Left ventricle myocardium superior (tissue), 1 donor: ENCODE measurements at places on chromosomes 11 and 22.

DNA sequence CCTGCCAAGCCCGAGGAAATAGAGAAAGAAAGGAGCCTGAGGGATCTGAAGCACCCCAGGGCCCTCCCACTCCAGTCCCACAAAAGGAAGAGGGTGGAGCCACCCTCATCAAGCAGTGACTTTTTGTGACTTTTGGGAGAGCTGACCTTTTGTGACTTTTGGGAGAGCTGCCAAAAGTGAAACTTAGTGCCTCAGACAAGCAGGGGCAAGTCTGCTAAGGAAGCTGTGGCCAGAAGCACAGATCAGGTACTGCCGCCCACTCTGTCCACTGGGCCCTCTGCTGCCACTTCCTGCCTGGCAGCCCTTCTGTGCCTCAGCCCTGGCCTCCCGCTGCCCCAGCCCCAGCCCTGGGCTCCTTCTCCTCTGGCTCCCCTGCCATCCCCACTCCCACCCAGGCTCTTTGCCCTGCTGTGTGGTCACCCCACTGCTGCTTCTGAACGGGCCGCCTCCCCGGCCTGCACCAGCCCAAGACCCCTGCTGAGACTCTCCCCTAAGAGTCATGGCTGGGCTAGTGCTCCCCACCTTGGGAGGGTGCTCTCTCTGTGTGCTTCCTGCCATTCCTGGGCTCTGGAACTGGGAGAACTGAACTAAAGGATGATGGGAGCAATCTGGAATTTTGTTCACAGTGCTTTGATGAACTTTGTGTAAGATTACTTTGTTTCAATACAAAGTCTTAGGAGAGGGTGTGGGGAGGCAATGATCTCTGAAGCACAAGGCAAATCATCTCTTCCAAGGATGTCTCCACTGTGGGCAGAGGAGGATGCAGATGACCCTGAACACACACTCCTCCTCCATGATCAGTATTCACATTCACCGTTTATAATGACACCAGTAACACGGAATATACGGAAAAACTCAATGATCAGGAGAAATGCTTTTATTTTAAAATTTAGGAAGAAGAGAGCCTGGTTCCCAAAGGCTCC lies at the start of gene APOBEC3H:
Gene APOBEC3H (plus strand): TSS at position 147 of the 923 bp plus-strand sequence. CDS start 3,035 bp downstream, outside the sequence.
- peak; percentile 33 for DNase-seq

DNA sequence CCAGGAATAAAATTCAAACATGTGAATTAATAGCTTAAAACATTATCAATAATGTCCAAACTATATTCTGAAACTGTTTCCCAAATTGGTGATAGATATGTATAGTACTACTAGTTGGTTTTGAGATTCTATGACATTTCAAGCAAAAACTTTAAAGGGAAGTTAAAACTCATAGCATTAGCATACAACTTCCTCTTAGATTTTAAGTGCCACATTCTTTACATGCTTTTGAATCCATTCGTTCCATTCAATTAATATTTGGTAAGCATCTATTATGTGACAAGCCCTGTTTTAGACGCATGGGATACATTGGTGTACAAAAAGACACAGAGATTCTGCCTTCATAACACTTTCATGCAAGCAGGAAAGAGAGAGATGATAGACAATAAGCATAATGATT lies 8.9 kb downstream of the PATL1 start:
- no peak for DNase-seq

DNA sequence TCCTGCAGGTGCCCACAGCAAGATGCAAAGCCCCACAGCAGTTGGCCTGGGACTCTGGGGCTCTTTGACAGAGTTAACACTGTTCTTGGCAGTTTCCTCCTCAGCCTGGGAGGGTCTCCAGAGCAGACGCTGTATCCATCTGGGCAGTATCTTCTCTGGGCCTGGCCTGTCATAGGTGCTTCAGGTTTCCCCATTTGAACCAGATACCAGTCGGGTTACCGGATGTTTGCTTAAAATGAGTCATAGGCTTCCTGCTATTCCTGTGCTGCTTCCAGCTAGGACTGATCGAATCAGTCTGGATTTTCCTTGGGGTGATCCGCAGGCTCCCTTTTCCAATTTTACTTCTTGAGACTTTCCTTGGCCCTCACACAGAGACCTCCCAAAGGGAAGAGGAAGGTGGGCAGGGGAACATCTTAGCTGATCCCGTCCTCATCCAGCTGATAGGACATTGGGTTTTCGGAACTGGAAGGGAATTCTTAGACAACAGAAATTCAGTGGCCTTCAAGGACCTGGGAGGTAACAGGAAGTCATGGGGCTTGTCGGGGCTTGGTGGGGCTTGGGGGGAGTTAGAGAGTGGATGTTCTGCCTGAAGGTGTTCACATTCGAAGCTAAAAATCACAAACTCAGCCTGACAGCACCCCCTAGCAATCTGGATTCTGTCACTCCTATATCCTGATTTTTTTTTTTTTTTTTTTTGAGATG lies 2.4 kb upstream of the RANGAP1 start:
- DNase-seq = no peak

GRCh38 chr11:4862447-4863236 lies 13.6 kb upstream of the OR51S1 start:
- DNase-seq = no peak

DNA sequence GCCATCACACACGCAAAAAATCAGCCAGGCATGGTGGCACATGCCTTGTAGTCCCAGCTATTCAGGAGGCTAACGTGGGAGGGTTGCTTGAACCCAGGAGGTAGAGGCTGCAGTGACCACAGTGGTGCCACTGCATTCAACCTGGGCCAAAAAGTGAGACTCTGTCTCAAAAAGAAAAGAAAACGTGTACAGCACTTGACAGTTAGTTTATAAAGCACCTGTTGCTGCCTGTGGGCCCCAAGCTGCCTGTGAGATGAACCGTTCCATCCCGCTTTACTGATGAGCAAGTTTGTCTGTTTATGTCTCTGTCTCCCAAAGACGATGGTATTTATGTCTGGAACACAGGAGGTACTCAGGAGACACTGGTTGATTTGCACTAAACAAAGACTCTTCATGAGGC lies 1.5 kb upstream of the PRR5 start:
- DNase-seq = no peak

GRCh38 chr11:48109046-48109666 lies 107.5 kb upstream of the OR4B1 start:
- no peak for DNase-seq

DNA sequence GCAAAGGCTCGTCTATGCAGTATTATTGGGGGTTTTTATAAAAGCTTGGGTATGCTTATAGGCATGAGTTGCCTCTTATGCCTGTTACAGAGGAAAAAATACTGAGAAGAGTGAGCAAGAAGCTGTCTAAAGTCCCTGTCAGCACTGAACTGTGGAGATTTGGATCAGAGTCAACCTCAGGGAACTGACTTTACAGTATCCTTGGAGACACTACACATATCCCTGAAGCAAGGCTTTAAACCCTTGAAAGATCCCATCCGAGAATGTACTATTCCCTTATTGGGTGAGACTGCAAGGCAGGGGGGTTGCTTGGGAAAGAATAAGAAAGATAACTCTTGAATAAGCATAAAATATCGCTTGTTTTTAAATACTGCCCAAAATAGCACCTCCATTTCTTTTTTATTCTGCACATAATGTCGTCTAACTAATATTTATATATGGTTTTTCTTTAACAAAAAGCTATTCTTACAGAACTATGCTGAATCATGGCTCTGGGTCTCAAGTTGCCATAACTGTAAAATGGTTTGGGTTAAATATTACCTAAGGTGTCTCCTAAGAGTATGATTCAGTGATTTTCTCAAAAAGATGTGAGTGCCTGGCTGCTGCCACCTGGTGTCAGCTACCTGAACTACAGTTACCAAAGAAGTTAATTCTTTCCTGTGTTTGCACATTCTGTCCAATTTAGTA lies 1062.8 kb downstream of the DLG2 start:
- no peak for DNase-seq

DNA sequence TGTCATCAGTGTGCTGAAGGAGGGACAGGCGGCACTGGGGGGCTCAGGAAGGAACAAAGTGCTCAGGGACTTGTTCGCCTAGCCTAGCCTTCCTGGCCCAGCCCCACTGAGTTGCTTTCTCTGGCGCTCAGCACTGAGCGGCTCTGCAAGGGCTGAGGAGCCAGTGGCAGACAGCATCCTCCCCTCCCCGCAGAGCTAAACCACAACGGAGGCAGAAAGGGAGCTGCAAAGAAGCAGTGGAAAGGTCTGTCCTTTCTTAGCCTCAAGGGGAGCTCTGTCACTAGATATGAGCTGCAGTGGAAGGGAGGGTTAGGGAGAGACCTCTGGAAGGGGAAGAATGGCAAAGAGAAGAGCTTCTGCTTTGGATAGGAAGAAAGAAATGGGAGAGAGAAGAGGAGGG lies 89.7 kb upstream of the PHOX2A start:
- DNase-seq = no peak

DNA sequence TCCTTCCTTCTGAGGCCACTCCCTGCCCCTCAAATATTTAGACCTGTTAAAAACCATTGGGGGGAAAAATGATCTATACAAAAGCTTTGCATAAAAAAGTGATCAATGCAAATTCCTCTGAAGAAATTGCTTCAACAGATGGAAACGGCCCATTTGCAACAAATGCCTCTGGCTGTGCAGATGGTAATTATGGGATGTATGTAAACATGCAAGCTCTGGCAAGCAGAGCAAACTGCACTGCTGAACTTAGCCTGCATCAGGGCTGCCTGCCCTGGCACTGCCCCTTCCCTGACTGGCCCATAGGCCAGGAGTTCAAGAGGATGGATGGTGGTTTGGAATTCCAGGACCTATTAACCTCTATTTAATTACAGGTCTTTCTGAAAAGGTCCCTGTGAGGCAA lies 388.7 kb downstream of the MIAT start:
- DNase-seq = no peak

DNA sequence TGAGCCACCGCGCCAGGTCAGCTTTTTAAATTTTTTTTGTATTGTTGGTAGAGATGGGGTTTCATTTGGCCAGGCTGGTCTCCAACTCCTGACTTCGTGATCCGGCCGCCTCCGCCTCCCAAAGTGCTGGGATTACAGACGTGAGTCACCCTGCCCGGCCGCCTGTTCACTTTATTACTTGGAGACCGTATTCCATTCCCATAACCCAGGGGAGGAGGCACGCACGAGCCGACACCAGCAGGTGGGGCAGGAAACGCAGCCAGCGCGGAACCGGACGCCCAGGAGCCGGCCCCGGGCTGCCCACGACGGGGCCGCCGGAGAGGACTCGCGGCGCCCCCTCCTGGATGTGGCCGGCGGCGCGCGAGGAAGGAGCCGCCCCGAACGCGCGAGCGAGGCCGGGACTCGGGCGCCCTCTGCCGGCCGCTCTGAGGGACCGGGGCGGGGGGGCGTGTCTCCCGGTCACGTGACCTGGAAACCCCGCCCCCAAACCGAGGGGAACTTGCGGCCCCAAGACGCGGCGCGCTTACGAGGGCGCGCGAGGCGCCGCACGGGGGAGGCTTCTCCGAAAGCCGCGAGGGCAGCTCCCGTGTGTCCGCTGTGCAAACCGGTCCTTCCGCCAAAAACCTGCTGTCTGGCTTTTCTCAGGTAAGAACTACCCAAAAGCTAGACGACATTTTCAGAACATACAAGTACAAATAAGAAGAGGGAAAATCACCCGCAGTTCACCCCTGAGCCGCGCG lies 11.6 kb upstream of the RNH1 start:
- DNase-seq = peak; percentile 93

GRCh38 chr22:37509059-37509860 lies 10.0 kb downstream of the CARD10 start:
- peak; percentile 7 for DNase-seq

- DNase-seq = no peak
Observed at GRCh38 chr11:17967661-17968060, 45.2 kb downstream of the SERGEF start.

DNA sequence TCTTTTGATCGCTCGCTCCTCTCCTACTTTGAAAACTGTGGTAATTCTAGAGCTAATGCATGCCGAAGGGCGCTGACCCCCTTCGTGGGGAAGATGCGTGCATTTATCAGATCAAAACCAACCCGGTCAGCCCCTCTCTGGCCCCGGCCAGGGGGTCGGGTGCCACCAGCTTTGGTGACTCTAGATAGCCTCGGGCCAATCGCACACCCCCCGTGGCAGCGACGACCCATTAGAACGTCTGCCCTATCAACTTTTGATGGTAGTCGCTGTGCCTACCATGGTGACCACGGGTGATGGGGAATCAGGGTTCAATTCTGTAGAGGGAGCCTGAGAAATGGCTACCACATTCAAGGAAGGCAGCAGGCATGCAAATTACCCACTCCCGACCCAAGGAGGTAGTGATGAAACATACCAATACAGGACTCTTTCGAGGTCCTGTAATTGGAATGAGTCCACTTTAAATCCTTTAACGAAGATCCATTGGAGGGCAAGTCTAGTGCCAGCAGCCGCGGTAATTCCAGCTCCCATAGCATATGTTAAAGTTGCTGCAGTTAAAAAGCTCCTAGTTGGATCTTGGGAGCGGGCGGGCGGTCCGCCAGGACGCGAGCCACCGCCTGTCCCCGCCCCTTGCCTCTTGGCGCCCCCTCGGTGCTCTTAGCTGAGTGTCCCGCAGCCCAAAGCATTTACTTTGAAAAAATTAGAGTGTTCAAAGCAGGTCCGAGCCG lies 3898.2 kb upstream of the OR11H1 start:
- no peak for DNase-seq

GRCh38 chr11:104422324-104422944 lies 258.5 kb upstream of the PDGFD start:
- no peak for DNase-seq

- DNase-seq = no peak
Observed at GRCh38 chr11:122220321-122220720, 104.3 kb upstream of the BLID start.

DNA sequence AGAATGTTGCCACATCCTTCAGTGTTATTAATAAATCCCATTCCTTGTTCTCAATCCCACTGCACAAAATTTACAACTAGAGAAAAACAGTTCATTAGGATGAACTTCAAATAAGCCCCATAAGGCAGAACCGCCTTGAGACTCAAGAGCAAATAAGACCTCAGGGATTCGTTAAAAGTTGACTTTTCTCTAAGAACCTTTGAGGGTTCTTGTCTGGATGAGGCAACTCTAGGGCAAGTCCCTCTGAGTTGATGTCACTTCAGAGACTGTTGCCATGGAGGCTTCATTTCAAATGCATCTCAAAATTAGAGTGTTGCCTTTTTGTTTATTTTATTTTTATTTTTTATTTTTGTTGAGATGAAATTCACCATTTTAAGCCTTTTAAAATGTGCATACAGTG lies 19.8 kb upstream of the PANX3 start:
- no peak for DNase-seq

DNA sequence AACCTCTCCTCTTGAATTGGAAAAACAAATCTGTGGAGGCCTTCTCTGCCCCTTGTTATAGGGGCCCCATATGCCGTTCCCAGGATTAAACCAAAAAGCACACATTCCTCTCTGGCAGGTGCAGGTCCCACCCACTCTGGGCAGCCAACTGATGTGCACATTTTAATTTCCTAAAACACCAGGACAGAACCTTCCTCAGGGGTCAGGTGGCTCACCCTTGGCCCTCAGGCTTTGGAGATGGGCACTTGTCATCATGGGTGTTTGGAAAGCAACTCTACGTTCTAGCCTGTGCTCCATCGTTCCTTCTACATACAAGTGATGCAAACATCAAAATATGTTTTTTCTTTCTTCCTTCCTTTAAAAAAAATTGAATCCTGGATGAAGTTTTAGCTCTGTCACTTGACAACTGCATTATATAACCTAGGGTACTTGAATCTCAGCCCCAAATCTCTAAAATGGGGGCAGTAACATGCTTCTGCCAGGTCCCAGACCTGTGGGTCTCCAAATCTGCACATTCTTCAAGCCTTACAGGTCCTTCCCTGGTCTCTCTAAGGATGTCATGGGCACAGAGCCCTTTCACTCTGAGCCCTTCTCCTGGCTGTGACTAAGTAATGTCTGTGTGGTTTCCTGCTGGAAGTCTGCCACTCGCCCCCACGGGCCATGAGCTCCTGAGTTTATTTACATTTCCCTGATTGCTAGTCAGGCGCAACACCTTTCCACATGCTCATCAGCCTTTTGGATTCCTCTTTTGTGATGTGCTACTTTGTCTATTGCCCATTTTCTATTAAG lies 43.8 kb downstream of the KCNQ1OT1 start:
- no peak for DNase-seq
